ENCODE measurements at places on chromosomes 6 and 20. TPM values are rescaled to one million over a fixed set of nuclear protein-coding genes. Genes with fewer than 3 reads are reported as not detected.

DNA sequence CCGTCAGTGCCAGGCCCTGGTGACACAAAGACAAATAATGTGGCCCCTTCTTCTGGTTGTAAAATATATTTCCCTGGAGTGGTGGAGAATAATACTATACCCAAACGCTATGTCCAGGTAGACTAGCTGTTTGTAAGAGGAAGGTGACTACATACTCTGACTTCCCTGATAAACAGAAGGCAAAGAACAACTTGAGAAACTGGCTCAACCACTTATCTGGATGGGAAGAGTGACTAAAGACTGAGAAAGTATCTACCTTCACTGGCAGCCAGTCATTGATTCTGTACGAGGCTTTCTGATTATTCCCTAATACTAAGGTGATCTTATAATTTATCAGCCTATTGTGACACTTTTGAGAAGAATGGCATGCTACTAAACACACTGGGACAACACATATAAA is 569.7 kb downstream of the EPHA7 start:
- no peaks in the 10 kb centered on the region for H3K4me1 ChIP-seq
- H3K27me3 ChIP-seq, result no peaks in the 10 kb centered on the region
- no peak for DNase-seq
- H3K4me3 ChIP-seq, result no peak overlapping the region
- no peak overlapping the region for H3K27ac ChIP-seq

The BHLHE23 gene
- total RNA-seq, result not detected

- H3K36me3 ChIP-seq, result no peaks in the 10 kb centered on the region
- DNase-seq, result peak; percentile 20
These were observed 313.2 kb downstream of the HIVEP2 start for GRCh38 chr6:142631517-142632385.

The RUNX2 gene
- 26.1 TPM for total RNA-seq

DNA sequence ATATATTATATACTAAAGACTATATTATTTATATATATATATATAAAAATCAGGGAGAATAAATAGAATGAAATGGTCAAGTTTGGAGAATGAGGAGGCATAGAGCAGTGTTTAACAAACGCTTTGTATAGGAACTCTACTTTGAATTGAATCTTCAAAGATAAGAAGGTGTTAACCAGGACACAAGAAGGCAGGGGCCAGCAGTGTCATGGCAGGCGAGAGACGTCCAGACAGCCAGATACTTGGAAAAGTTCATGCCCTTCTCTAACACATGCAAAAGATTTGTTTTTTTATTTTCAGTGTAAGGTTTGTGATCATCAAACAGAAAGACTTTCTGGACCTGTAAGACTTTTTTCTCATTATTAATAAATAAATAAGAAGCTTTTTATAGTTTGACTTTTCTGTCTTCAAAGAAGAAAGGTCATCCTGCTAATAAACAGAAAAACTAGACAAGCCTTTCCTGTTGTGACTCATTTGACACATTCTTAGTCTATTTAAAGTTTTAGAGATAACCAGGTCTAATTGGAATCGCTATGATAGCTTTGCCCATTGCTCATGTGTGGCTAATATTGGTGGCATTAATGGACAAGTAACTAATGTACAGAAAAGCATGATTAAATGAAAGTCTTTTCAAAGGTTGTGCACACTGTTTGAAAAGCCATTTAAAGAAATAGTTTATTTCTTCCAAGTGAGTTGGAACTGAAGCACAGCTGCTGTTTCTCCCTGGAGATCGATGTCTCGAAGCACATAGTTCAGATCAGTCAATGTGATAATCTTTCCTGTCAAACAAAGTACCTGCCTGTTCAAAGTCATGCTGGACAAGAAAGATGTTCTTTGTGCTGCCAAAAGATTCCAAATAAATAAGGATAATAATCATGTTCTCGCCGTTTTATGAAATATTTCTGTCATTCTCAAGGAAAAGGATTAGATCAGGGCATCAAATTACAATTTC is 420.4 kb upstream of the OPRM1 start:
- DNase-seq, result no peak
- no peaks in the 10 kb centered on the region for H3K4me1 ChIP-seq
- H3K27me3 ChIP-seq, result no peaks in the 10 kb centered on the region
- H3K4me3 ChIP-seq, result no peak overlapping the region

The MEI4 gene
- 0.54 TPM for total RNA-seq

- H3K36me3 ChIP-seq, result no peaks in the 10 kb centered on the region
- H3K4me1 ChIP-seq, result peaks cover 33% of the 10 kb centered on the region
- DNase-seq, result no peak
- peak overlapping the region; percentile 87 for H3K27ac ChIP-seq
- H3K4me3 ChIP-seq, result no peak overlapping the region
- no peaks in the 10 kb centered on the region for H3K27me3 ChIP-seq
These were observed 103.5 kb upstream of the CARMIL1 start for GRCh38 chr6:25175681-25176080.

The OLIG3 gene
- total RNA-seq, result 0.14 TPM

DNA sequence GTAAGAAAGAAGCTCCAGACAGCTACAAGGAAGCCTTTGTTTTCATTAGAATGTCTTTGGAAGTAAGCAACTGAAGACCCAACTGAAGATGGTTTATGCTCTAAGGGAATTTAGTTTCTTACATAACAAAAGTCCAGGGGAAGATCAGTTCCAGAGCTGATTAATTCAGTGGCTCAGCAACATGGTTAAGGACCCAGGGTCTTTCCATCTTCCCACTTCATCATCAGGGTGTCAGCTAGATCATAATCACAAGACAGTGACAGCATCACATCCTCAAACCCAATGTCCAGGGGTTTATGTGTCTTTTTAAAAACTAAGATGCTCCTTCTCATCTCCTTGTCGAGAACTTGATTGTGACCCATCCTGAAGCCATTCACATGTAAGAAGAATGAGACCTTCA is 119.7 kb upstream of the PRDM1 start:
- no peak overlapping the region for H3K4me3 ChIP-seq
- DNase-seq, result no peak
- H3K27ac ChIP-seq, result no peak overlapping the region
- H3K36me3 ChIP-seq, result no peaks in the 10 kb centered on the region

GRCh38 chr20:38143646-38144554 is 21.2 kb downstream of the TGM2 start:
- peak; percentile 93 for DNase-seq
- peaks cover 26% of the 10 kb centered on the region for H3K4me1 ChIP-seq
- peak overlapping the region; percentile 88 for H3K27ac ChIP-seq
- H3K4me3 ChIP-seq, result no peak overlapping the region

- H3K27ac ChIP-seq, result no peak overlapping the region
- H3K4me1 ChIP-seq, result no peaks in the 10 kb centered on the region
- DNase-seq, result no peak
- H3K27me3 ChIP-seq, result no peaks in the 10 kb centered on the region
- H3K36me3 ChIP-seq, result no peaks in the 10 kb centered on the region
These were observed 463.6 kb downstream of the C6orf118 start for GRCh38 chr6:164845773-164846172.

The THEMIS gene
- total RNA-seq, result 0.07 TPM

DNA sequence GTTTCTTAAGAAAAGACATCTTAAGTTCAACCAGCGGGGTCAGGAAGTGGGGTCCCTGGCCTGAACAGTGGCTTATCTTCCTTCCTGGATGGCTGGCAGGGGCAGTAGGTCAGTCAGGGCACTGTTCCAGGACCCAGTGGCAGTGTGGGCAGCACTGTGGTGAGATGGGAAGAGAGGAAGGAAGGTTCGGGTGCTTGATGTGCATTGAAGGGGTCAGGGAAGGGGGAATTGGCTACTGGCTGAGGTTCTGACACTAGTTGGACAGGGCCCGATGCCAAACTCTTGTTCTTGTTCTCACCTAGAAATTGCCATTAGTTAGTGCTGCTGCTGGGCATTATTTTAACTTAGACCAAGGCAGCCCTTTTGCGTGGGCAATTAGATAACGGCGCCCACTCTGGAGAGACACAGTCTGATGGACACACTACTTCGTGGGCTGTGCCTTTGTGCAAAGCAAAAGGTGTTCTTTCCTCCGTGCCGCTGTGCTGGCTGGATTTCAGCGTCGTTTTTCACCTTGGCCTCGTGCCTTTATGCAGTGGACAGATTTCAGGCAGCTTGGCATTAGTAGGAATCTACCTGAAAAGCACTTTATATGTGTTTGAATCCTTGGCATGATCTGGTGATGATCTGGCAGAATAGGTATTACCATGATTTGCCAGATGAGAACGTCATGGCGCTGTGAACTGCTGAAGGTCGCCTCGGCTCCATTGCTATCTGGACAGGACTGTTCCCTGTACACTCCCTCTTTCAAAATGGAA is 30.3 kb downstream of the UTRN start:
- no peak for DNase-seq
- H3K27ac ChIP-seq, result no peak overlapping the region
- no peaks in the 10 kb centered on the region for H3K4me1 ChIP-seq
- H3K36me3 ChIP-seq, result no peaks in the 10 kb centered on the region
- H3K4me3 ChIP-seq, result no peak overlapping the region

- no peaks in the 10 kb centered on the region for H3K27me3 ChIP-seq
- H3K27ac ChIP-seq, result no peak overlapping the region
- DNase-seq, result peak; percentile 51
- no peak overlapping the region for H3K4me3 ChIP-seq
- peaks cover 4% of the 10 kb centered on the region for H3K4me1 ChIP-seq
- H3K36me3 ChIP-seq, result no peaks in the 10 kb centered on the region
These were observed 151.9 kb upstream of the COL21A1 start for GRCh38 chr6:56399250-56399671.

GRCh38 chr6:3813150-3813780 is 35.9 kb upstream of the FAM50B start:
- H3K4me1 ChIP-seq, result peaks cover 25% of the 10 kb centered on the region
- no peak for DNase-seq
- no peak overlapping the region for H3K27ac ChIP-seq
- no peaks in the 10 kb centered on the region for H3K36me3 ChIP-seq
- H3K27me3 ChIP-seq, result no peaks in the 10 kb centered on the region
